ENCODE measurements at places on chromosomes 5 and 9. TPM values are rescaled to one million over a fixed set of nuclear protein-coding genes. Genes with fewer than 3 reads are reported as not detected.

OTP gene
- polyA plus RNA-seq: not detected

IL17B gene
- polyA plus RNA-seq: not detected

CCNJL gene
- 0.08 TPM for polyA plus RNA-seq

MARVELD2 gene
- 4.0 TPM for polyA plus RNA-seq

PCDHA10 gene
- polyA plus RNA-seq: 0.16 TPM

PHF24 gene
- 0.11 TPM for polyA plus RNA-seq

SLC46A2 gene
- polyA plus RNA-seq: not detected

ANKRD20A1 gene
- 3.0 TPM for polyA plus RNA-seq
